Natural killer cell treated with Interleukin-12 subunit alpha and Interleukin-12 subunit beta and Interleukin-15 and Interleukin-18, amount 100 ng/mL, for 72 hours (primary cell): ENCODE measurements at places on chromosomes 6 and 20. TPM values are rescaled to one million over a fixed set of nuclear protein-coding genes. Genes with fewer than 3 reads are reported as not detected.

The SLC17A2 gene
- total RNA-seq = not detected

The MICB gene
- 34.9 TPM for total RNA-seq

The DEF6 gene
- total RNA-seq = 82.3 TPM

The OXT gene
- total RNA-seq = not detected

The ANKEF1 gene
- 1.8 TPM for total RNA-seq

GRCh38 chr6:71043902-71044301 is 87.0 kb upstream of the B3GAT2 start:
- no peak for DNase-seq

DNA sequence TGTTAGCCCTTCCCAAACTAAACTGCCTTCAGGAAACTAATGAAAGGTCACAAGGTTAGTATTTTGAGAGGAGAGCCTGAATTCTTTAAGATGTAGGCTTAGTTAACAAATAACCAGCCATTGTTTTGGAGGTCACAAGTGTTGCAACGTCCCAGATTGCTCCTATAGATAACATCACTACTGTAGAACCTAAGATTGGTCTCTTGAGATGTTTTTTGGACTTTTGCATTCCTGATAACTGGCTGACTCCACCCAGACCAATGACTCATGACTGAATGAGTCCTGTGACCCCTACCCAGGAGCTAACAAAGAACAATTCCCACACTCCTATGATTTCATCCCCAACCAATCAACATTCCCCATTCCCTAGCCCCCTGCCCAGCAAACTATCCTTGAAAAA is 178.8 kb downstream of the SCP2D1 start:
- no peak for DNase-seq

DNA sequence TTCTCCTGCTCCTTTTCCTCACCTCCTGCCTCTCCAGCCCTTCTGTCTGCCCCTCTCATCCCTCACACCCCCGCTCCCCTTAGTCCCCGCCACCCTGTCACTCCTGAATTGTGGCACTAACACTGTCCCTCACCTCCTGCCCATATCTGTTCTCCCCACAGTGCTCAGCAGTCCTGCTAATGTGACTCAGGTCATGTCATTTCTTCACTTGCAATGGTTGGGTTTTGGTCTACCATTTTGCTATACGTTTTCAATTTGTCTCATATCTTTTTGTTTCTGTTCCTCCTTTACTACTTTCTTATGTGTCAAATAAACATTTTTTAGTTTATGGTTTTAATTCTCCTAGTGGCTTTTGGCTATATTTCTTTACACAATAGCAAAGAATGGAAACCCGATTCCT is 1.3 kb upstream of the HLA-B start:
- no peak for DNase-seq

- DNase-seq = no peak
Measured at GRCh38 chr6:110826236-110827129, 11.2 kb upstream of the CDK19 start.

- no peak for DNase-seq
Measured at GRCh38 chr20:13174402-13174801, 46.7 kb upstream of the ISM1 start.
